ENCODE measurements at places on chromosomes 3 and 15.

GRCh38 chr3:168157099-168157700 lies 61.5 kb upstream of the GOLIM4 start:
- DNase-seq: no peak

DNA sequence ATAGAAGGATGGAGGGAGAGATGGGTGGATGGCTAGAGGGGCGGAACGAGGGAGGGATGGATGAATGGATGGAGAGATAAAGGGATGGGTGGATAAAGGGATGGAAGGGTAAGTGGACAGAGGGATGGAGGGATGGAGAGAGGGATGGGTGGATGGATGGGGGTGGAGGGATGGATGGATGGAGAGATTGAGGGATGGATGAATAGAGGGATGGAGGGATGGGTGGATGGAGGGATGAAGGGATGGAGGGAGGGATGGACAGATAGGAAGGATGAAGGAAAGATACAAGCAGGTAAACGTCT lies 313.3 kb downstream of the UACA start:
- no peak for DNase-seq

DNA sequence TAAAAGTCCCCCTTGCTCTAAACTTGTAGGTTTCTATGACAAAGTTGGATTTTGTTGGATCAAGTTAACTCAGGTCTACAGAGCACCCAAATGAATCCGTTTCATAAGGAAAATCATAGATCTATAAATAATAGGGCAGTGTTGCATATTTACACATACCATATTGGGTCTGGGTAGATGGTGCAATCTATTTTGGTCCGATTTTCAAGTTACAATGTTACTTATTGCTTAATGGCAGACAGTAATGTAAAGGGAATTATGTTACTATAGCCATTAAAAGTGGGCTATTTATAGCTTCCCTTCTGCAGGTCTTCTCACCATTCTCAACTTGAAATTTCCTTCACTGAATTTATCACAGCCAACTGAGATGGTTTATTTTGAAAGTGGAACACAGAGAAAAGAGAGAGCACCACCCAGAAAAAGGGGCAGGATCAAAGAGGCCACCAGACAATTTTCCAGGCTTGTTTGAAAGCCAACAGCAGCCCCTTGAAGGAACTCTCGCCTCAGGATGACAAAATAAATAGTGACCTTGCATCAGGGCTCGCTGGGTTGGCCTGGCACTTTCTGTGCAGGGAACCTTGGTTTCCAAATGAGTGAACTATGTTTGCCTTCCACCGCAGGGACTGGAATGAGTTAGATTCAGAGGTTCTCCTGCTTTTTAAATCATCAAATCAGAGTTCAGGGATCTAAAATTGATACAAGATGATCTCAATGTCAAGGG lies 260.2 kb upstream of the HES1 start:
- DNase-seq: no peak

GRCh38 chr3:66227915-66228314 lies 7.1 kb downstream of the SLC25A26 start:
- no peak for DNase-seq

- no peak for DNase-seq
Measured at GRCh38 chr3:119400466-119400865, 62.9 kb downstream of the TMEM39A start.

GRCh38 chr15:37204692-37205091 lies 104.3 kb upstream of the MEIS2 start:
- no peak for DNase-seq

DNA sequence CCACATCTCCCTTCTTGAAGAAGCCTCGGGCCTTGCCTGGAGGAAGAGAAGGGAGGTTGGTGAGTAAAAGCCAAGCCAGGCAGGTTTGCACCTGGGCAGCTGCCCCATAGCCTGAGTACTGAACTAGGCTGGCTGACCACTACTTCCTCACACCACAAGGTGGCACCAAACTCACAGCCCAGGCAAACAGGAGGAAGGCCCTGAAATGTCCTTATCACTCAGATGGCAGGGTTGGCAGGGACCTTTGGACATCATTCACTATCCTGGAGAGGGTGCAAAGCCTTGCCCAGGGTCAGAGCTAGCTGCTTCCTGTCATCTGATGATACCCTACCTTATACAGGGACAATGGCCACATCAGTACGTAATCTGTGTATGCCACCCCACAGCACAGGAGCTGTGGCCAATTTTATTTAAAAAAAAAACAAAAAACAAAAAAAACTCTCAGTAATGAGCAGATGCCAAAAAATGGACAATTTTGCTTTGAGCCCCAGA lies 2.2 kb upstream of the GRAMD2A start:
- peak; percentile 57 for DNase-seq
